ENCODE measurements at places on chromosomes 1 and 21. TPM values are rescaled to one million over a fixed set of nuclear protein-coding genes. Genes with fewer than 3 reads are reported as not detected.

GRCh38 chr21:24636696-24637095 is 970.6 kb downstream of the MRPL39 start:
- DNase-seq = no peak

DNA sequence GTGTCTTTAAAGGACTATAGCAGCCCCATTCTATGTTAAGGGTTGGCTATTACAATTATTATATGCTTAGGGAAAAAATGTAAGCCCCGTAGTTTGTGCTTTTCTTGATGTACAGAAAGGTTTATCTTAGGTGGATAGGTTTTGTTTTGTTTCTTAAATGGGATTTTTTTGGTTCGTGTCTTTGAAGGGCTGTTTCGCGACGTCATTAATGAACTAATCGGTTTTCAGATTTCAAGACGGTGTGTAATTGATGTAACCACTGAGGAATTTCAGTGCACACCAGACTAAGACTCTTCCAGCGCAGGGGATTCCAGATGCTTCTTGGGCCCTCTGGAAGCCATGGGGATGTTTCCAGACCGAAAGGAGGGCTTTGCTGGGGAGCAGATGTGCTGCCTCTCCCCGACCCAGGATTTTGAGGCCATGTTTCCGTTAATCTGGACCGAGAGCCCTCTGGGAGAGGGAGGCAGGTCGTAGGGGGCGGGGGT is 4.8 kb upstream of the SIM2 start:
- DNase-seq = no peak

GRCh38 chr1:20640183-20640597 is 6.9 kb downstream of the PINK1 start:
- DNase-seq = peak; percentile 82

DNA sequence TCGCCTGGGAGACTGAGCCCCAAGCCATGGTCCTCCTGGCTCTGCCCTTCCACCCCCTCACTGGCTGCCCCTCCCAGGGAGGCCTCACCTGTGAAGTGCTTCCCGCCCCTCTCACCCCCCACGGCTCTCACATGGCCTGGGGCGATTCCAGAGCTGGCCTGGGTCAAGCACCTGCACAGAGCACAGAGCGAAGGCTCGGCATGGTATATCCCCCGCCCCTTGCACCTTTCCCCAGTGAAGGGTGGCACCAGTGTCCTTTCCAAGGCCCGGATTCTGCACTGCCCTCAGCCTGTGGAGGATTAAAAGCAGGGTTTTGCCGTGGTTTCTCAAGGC is 1.1 kb upstream of the AJAP1 start:
- DNase-seq = no peak

DNA sequence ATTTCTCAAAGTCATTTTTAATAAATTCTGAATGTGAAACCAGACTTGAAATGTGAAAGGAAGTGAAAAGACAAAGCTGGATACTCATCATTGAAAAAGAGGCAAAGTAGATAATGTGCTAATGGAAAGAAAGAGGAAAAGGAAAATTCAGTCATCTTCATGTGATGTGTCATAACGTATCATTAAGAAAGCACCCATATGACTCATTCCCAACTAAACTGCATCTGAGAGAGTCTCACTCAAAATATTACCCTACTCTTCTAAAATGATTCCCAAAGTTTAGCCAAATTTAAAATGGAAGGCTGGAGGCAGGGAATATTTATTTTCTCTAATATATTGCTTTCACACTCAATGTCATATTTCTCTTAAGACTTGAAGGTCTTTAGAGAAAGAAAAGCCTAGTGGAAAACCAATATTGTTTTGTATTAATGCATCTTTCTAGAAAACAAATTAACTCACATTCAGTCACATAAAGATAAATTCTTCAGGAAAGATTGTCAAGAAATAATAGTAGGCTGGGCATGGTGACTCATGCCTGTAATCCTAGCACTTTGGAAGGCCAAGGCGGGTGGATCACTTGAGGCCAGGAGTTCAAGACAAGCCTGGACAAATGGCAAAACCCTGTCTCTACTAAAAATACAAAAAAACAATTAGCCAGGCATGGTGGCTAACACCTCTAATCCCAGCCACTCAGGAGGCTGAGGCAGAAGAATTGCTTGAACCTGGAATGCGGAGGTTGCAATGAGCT is 129.9 kb downstream of the SLC30A10 start:
- no peak for DNase-seq

DNA sequence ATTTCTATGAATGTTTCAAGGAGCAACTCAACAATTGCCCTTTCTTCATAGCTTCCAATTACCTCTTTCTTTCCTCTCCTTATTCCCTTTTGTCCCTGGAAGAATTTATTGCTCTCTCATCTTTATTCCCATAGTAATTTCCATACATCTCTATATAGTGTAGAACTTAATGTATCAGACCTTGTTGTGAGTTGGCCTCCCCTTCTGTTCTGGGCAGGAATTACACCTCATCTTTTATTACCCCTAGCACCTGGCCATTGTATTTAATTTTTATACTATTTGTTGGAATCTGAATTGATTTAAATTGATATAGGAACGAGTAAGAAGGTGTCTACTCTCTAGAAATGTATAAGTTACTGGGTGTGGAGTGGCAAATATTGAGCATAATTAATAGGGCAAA is 114.5 kb downstream of the CACHD1 start:
- DNase-seq = peak; percentile 7

GRCh38 chr1:31479811-31480210 is 66.8 kb downstream of the SERINC2 start:
- no peak for DNase-seq

GRCh38 chr1:172293429-172293828 is 127.1 kb upstream of the C1orf105 start:
- no peak for DNase-seq

- DNase-seq = no peak
Measured at GRCh38 chr1:17091252-17091651, 28.0 kb downstream of the PADI2 start.

- no peak for DNase-seq
Measured at GRCh38 chr1:85264150-85264549, 4.7 kb upstream of the C1orf52 start.

GRCh38 chr1:74205266-74205665 is 7.2 kb downstream of the FPGT start:
- DNase-seq = no peak

DNA sequence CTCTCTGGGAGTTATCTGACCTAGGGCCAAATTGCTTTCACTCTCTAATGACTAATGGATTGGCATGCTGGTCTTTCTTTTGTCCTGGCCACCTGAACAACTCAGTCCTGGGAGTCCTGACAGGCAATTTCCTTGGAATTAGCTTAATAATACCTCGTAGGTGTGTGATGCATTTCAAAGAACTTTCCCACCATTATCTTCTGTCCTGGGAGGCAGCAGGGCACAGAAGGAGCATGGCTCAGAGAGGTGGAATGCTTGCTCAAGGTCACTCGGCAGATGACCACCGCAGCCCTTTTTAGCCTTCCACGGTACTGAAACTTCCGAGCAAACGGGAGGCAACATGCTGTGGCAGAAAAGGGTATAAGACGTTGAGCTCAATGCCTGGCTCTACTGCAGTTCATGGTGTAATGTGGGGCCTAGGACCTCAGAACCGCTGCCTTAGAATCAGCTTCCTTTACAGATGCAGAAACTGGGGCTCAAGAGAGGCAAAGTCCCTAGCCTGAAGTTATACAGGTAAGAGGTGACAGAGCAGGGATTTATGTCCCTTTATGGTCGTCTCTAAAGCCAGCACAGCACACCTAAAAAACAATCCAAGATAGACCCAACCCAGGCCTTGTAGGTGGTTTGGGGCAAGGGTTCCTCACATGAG is 3.2 kb downstream of the ID3 start:
- peak; percentile 47 for DNase-seq

GRCh38 chr1:200037904-200038303 is 10.4 kb downstream of the NR5A2 start:
- DNase-seq = no peak

DNA sequence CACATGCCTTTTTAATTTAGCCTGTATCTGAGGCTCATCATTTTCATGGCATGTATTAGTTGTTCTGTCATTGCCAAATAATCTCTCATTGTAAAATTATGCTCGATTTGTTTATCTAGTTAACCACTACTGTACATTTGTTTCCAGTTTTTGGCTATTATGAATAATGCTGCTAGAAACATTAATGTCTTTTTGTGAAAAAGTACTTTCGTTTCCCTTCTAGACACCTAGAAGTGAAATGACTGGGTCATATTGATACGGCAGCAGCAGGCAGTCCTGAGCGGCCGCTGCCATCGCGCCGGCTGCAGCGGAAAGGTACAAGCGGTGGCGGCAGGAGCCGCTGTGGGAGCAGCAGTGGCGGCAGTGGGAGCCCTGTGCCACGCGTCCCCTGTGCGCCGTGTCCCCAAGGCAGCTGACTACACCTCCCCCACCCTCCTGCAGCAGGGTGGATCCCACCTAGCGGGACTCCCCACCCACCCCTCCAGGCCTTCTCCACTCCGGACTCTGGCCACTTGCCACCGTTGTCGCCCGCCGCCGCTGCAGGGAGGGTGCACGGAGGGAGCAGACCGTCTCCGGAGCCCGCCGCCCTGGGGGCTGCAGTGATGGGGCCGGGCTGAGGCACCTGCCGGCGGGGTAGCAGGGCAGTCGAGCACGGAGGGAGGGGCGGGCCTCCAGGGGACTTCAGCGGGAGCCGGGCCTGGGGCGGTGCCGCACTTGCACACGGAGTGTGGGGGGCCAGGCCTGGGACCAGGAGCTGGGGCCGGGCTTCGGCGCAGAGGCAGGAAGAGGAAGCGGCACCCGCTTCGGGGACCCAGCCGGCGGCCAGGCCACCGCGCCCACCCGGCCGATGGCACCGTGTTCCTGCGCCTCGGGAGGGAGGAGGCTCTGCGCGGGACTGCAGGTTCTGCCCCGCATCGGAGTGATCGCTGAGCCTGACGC is 66.8 kb upstream of the RGS7 start:
- DNase-seq = no peak

- no peak for DNase-seq
Measured at GRCh38 chr1:159929155-159930051, 4.1 kb upstream of the TAGLN2 start.

- DNase-seq = no peak
Measured at GRCh38 chr21:18743531-18743930, 339.9 kb upstream of the TMPRSS15 start.

DNA sequence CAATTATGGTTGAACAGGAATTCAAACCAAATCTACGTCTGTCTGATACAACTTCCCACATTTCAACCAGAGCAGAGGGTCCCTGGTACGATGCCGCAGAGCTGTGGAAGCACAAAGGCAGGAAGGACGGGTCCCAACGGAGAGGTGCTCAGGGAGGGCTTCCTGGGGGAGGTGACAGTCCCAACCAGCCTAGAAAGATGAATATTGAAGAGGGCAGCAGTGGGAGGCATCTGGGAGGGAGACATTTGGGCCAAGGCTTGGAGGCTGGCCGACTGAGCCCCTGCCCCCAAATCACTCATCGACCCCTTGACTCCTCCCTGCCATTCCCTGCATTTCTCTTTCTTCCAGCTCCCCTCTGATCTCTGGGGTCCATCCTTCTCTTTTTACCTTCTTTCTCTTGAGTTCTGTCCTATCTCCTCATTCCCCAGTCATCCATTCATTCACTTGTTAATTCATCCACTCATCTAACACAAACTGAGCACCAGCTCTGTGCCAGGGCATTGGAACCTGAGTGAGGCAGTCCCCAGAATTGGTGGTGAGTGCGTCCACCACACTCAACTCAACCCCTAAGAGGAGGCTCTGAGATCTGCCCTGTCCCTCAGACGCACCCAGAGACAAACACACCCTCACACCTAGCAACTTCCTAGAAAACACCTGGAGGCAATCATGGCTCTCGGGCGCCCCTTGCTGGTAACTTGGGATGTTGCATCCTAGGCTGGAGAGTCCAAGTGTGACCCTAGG is 13.2 kb upstream of the CELA3B start:
- DNase-seq = peak; percentile 70

- no peak for DNase-seq
Measured at GRCh38 chr1:56135864-56136147, 443.6 kb downstream of the PLPP3 start.

- no peak for DNase-seq
Measured at GRCh38 chr1:48500541-48501450, 28.8 kb upstream of the SPATA6 start.

GRCh38 chr1:108556066-108556465 is 3.8 kb upstream of the EEIG2 start:
- DNase-seq = peak; percentile 8

DNA sequence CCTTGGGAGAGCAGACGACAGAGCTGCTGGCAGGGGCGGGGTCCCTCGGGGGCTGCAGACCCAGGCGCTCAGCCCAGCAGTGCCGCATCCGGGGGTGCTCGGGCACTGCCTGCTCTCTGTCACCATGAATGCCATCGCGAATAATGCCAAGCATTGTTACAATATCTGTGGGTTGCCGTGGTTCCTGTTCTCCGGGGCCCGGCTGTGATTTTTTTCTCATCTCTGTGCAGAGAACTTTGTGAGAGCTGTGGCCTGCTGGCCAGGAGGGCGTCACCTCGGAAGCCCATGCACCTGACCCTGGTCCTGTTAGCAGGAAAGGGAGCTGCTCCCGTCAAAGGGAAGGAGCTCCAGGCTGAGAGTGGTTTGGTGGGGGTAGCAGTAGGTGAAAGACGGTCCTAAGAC is 70.4 kb downstream of the PRDM16 start:
- DNase-seq = no peak

DNA sequence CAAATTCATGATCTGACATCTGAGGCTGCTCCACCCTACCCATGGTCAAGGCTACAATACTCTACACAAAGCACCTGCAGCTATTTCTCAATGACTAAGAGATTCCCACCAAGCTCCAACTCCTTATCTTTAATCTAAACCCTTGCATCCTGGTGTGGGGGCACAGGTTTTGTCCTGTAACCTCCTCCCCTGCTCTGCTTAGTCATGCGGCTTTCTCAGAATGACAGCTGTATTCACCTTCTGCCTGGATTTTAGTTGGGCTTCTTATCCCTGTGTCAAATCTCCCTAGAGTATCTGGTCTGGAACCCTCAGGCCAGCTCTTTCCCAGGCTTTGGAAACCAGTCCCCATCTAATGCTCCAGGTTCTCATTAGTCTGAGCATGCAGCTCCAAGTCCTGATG is 159.0 kb downstream of the BARHL2 start:
- no peak for DNase-seq

DNA sequence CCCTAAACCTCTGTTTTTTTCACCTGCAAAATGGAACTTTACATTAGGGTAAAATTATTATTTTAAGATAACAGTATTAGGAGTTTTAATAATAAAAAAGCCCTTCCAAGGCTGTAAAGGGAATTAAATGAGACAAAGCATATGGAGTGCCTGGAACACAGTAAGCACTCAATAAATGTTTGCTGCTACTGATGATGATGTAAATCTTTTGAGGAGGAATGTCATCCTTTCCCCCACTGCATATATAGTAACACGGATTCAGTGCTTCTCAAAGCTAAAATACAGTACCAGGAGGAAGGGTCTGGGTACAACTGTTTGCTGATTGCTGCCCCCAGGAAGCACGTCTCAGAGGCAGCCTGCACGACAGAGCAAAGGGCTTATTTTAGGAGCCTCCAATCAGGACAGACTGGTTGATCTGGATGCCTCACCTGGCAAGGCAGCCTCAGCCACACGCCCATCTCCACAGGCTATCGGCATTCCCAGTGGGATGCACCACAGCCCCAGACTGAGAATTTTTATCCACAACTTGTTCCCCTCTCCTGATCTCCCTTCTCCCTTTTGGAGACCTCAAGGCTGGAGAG is 64.4 kb downstream of the GADD45A start:
- no peak for DNase-seq

The DNALI1 gene
- total RNA-seq = 0.09 TPM

The SHISAL2A gene
- 16.2 TPM for total RNA-seq

The CFAP45 gene
- total RNA-seq = 1.3 TPM

The IGSF21 gene
- not detected for total RNA-seq

The ADGRB2 gene
- total RNA-seq = 19.9 TPM

The BLACAT1 gene
- 0.13 TPM for total RNA-seq

The CFAP107 gene
- not detected for total RNA-seq

The MIER1 gene
- 87.9 TPM for total RNA-seq

The NBL1 gene
- 18.4 TPM for total RNA-seq

The OPTC gene
- total RNA-seq = not detected

The SLAMF7 gene
- 191 TPM for total RNA-seq

The GJA9 gene
- not detected for total RNA-seq

The SLC45A3 gene
- 0.31 TPM for total RNA-seq

Data from natural killer cell (primary cell).